ENCODE measurements at places on chromosomes 6 and 20.

GRCh38 chr6:110617057-110617456 is 140.6 kb upstream of the SLC22A16 start:
- DNase-seq = no peak

DNA sequence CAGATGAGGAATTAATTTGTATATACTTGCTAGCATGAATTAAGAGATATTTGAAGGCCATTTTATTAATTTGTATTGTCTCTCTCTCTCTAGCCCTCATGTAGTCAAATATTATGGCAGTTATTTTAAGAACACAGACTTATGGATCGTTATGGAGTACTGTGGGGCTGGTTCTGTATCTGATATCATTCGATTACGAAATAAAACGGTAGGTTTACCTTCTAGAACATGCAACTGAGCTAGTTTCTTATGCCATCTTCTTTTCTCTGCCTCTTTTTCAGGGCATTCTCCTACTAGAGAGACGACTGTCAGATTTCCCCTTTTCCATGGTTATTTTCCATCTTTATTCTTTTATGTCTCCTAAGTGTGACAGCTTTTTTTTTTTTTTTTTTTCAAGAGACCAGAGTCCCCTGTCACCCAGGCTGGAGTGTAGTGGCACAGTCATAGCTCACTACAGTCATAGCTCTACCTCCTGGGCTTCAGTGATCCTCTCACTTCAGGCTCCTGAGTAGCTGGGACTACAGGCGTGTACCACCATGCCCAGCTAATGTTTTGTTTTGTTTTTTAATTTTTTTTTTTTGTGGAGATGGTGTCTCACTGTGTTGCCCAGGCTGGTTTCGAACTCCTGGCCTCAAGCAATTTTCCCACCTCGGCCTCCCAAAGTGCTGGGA is 15.6 kb downstream of the STK4 start:
- no peak for DNase-seq

DNA sequence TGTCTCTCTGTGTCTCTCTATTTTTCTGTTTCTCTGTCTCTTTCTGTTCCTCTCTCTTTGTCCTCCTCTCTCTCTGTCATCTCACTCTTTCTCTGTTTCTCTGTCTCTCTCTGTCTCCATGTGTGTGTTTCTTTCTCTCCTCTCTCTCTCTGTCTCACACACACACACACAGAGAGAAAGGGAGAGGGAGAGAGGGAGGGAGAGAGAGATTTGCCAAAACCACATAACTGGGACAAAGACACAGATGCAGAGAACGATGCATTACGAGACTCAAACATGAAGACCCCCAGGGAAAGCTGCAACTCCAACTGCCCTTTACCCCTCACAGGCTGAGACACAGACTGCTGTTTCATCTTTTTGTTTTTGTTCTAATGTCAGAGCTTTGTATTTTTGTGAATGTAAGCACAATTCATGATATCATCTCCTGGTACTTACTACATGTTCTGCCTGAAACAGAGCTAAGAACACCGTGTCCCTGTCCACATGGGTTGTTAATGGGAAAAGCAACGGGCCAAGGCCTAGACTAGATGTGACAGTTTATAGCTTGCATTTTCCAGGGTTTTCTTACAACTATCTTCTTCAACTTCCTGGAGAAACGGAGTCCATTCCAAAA is 177.1 kb upstream of the ARID1B start:
- no peak for DNase-seq

- no peak for DNase-seq
Observed at GRCh38 chr6:164502833-164503232, 806.6 kb downstream of the C6orf118 start.

DNA sequence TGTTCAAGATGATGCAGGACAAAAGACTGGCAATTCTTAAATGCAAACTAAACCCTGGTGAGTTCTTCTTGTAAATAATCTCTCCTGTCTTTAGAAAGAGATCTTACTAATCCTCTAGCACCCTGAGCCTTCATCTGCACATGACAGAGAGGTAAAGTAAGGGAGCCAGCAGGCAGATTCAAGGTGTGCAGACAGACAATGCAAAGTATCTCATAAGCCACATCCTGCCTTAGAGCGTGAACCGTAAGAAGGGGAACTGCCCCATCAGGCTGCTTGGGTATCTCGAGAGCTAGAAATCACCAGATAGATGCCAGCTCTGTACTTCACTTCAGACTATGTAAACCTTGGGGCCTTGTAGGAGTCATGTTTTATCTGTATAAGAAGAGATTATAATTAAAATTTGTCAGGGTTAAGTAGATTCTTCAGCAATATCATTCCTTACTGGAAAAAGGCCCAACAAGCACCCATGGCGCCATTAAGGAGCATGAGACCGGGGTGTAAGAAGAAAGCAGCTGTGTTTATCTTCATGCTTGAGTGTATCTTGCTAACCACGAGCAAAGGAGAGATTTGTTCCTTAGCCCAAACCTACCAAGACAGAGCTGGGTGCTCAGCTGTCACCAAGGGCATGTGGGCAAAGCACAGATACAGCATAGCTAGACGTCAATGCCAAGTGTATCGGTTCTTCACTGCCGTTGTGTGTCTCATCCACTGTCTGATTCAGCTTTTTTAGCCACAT is 24.4 kb downstream of the CNR1 start:
- DNase-seq = no peak

GRCh38 chr6:91720324-91720723 is 1133.5 kb upstream of the MAP3K7 start:
- no peak for DNase-seq
